ENCODE measurements at places on chromosomes 1 and 21.

DNA sequence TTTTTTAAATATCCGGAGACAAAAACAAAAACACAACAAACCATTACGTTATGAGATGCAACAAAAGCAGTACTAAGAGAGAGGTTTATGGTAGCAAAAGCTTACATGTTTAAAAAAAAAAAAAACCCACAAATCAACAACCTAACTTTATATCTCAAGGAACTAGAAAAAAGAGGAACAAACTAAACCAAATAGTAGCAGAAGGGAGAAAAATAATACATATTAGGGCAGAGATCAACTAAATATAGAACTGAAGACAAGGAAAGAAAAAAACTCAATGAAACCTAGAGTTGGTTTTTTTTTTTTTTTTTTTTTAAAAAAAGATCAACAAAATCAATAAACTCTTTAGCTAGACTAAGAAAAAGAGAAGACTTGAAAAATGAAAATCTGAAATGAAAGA lies 34.9 kb downstream of the ZNF644 start:
- no peak overlapping the region for H3K27ac ChIP-seq
- H3K4me3 ChIP-seq: no peak overlapping the region
- H3K27me3 ChIP-seq: no peaks in the 10 kb centered on the region
- no peaks in the 10 kb centered on the region for H3K4me1 ChIP-seq

DNA sequence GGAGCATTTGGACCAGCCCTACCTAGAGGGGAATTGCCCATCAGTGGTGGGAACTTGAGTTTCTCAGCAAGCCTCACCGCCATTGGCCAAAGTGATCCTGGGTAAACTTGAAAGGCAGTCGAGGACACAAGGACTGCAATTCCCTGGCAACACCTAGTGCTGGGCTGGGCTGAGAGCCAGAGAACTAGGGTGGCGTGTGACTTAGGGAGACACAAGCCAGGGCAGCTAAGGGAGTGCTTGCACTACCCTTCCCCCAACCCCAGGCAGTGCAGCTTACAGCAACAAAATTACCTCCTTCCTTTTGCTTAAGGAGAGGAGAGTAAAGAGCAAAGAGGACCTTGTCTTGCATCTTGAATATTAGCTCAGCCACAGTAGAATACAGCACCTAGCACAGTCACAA lies 176.9 kb upstream of the PRMT6 start:
- no peaks in the 10 kb centered on the region for H3K4me1 ChIP-seq
- H3K36me3 ChIP-seq: no peaks in the 10 kb centered on the region
- no peak overlapping the region for H3K27ac ChIP-seq
- H3K27me3 ChIP-seq: no peaks in the 10 kb centered on the region
- no peak overlapping the region for H3K4me3 ChIP-seq

DNA sequence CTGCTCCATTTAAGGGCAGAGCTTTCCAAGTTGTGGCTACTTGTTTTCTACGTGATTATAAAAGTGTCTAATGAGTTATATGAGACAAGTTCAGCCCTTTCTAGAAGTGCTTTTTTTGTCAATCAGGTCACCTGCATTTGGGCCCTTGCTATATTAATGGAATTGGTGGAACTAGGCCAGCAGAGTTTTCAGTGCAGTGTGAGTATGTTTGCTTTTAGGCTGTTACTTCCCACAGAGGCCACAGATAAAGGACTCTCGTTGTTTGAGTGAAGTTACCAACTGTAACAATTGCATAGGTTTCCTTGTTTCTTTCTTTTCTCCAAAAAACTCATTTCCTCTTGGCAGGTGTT lies 10.9 kb downstream of the SMAP2 start:
- H3K4me1 ChIP-seq: peaks cover 19% of the 10 kb centered on the region
- no peak overlapping the region for H3K27ac ChIP-seq
- no peak for DNase-seq
- H3K27me3 ChIP-seq: no peaks in the 10 kb centered on the region

- H3K4me3 ChIP-seq: no peak overlapping the region
- peaks cover 9% of the 10 kb centered on the region for H3K4me1 ChIP-seq
- no peaks in the 10 kb centered on the region for H3K36me3 ChIP-seq
- H3K27ac ChIP-seq: no peak overlapping the region
- no peak for DNase-seq
Measured at GRCh38 chr1:94305704-94306103, 68.3 kb upstream of the ARHGAP29 start.

DNA sequence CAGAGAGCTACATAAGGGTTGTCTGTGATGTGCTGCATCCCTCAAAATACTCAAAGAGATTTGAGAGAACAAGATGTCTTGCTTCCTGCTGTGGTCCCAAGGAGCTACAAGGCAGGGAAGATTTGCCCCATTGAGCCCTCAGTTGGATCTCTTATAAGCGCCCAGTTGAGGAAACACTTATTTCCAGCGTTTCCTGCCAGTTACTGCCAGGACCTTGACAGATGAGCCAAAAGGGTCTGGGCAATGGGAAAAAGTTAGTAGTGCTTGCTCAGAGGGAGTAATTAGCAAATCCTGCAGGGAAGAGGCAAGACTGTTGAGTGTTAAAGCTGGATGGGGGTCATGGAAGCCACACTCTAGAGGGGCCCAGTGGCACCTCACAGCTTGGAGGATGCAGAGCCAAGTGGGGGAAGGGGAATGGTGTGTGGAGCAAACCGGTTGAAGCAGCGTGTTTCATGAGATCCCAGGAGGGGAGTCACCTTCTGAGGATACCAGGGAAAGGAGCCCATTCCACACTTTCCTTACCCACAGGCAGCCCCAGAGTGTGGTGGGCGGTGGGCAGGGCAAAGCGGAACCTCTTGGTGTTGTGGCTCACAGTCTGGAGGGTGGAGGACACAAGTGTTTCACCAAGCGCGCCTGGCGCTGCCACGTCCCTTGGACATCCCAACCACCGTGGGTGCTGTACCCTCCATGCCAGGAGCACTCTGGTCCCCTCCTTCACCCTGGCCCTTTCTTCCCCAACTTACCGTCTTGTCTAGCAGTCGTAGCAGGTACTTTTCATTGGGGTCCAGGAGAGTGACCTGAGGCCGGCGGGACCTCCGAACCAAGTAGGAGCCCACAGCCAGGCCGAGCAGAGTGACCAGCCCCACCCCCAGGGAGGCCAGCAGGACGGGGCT lies 805 bp downstream of the CYB5R1 start:
- H3K27ac ChIP-seq: peak overlapping the region; percentile 73
- H3K36me3 ChIP-seq: peaks cover 22% of the 10 kb centered on the region
- DNase-seq: no peak
- peaks cover 14% of the 10 kb centered on the region for H3K4me1 ChIP-seq

DNA sequence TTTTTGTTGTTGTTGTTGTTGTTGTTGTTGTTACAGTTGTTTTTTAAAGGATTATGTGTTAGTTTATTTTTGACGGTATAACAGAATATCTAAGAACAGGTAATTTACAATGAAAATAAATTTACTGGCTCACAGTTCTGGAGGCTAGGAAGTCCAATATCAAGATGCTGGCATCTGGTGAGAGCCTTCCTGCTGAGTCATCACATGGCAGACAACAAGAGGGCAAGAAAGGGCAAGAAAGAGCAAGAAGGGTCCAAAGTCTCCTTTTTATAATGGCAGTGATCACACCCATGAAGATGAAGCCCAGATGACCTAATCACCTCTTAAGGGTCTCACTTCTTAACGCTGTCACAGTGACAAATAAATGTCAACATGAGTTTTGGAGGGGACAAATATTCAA lies 142.1 kb downstream of the NEGR1 start:
- H3K27me3 ChIP-seq: no peaks in the 10 kb centered on the region
- H3K27ac ChIP-seq: no peak overlapping the region
- H3K36me3 ChIP-seq: no peaks in the 10 kb centered on the region
- no peaks in the 10 kb centered on the region for H3K4me1 ChIP-seq

DNA sequence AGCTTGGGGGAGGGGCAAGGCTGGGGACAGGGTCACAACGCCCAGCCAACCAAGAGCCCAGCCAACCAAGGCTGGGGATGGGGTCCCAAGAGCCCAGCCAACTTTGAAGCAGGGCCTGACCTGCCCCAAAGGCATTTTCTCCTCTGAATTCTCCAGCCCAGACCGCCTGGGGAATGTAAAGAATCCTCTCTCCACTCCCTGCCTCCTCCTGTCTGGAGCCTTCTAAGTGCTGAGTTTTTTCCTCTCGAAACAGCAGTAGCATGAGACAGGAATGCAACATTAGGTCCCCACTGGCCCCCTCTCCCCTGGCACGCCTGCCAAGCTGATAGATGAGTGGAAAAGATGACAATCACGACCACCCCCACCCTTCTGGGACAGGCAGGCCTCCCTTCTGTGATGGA lies 17.0 kb downstream of the C1orf198 start:
- no peak overlapping the region for H3K4me3 ChIP-seq
- no peak for DNase-seq
- H3K4me1 ChIP-seq: peaks cover 17% of the 10 kb centered on the region
- H3K36me3 ChIP-seq: peaks cover 29% of the 10 kb centered on the region
- H3K27me3 ChIP-seq: no peaks in the 10 kb centered on the region

DNA sequence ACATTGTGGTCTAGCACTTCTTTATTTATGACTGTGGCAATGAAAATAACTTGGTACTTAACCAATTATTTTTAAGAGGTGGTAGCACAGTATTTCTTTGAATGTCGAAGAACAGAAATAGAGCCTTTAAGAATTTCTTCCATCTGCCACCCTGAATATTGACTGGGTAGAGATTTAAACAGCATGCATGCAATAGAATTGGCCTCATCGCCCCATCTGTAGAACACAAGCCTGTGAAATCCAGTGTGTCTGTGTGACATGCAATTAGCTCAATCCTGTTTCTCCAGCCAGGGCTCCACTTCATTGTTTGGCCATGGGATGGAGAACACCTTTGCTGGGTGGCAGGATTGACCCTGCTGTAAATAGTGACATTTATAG lies 17.1 kb upstream of the KLHDC8A start:
- H3K4me3 ChIP-seq: no peak overlapping the region
- no peaks in the 10 kb centered on the region for H3K27me3 ChIP-seq
- H3K36me3 ChIP-seq: no peaks in the 10 kb centered on the region
- no peak for DNase-seq

DNA sequence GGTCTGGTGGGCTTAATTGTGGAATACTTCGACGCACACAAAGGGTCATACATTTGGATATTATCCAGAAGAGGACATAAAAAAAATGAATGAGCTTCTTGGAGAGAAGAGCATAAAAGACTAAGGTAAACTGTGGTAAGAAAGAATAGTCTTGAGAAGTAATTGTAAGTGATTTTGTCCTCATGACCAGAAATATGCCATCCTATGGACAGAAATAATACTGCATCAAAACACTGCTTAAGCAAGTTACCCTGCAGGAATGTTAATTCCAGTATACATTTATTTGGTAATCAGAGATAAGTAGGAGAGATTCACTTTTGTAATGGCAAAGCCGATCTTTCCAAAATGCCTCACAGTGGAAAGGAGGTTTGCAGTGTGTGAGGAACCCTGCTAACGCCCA lies 111.9 kb downstream of the NRIP1 start:
- no peak overlapping the region for H3K4me3 ChIP-seq
- no peak overlapping the region for H3K27ac ChIP-seq
- no peaks in the 10 kb centered on the region for H3K4me1 ChIP-seq
- H3K36me3 ChIP-seq: no peaks in the 10 kb centered on the region
- no peaks in the 10 kb centered on the region for H3K27me3 ChIP-seq

DNA sequence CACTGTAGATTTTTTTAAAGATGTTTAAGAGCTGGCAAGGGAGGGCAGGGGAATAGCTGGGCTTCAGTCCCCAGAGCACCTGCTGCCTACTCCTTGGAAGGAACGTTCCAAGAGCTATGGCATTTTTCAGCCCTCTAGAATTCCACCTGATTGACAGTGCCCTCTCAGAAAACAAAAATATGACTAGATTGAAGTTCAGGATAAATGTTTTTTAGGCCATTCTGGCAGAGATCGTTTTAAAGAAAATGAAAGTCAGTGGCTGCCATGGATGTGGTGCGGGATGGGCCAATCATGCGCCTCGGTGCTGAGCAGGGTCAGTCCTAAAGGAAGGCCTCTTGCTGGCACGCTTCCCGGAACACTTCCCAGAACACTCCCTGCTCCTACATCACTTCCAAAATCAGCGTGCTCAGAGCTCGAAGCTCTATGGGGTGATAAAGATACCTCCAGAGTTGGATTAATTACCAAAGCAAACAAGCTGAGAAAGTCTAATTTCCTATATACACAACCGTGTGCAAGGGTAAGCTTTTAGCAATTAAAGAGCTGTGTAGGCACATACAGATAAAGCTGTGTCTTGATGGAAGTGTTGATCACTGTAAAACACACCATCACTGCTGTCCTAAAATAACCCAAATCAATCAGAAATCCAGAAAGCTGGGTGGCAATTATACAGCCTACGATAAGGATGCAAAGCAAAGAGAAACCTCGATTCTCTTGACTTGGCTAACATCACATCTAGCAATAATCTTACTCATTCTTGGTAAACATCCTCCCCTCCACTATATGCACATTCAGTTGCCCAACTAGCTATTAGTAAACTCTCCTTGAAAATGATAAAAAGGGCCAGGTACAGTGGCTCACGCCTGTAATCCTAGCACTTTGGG lies 34.6 kb downstream of the TGFBR3 start:
- DNase-seq: peak; percentile 71
- H3K4me3 ChIP-seq: no peak overlapping the region
- H3K27me3 ChIP-seq: no peaks in the 10 kb centered on the region

GRCh38 chr1:150577557-150578271 lies 1.7 kb downstream of the MCL1 start:
- peaks cover 40% of the 10 kb centered on the region for H3K36me3 ChIP-seq
- peaks cover 21% of the 10 kb centered on the region for H3K4me1 ChIP-seq
- peak overlapping the region; percentile 92 for H3K4me3 ChIP-seq
- peak overlapping the region; percentile 94 for H3K27ac ChIP-seq
- DNase-seq: peak; percentile 39

GRCh38 chr1:56070601-56071000 lies 508.8 kb downstream of the PLPP3 start:
- H3K27ac ChIP-seq: no peak overlapping the region
- H3K4me1 ChIP-seq: no peaks in the 10 kb centered on the region
- no peaks in the 10 kb centered on the region for H3K36me3 ChIP-seq
- H3K4me3 ChIP-seq: no peak overlapping the region

- no peak overlapping the region for H3K4me3 ChIP-seq
- H3K27ac ChIP-seq: peak overlapping the region; percentile 59
- H3K27me3 ChIP-seq: no peaks in the 10 kb centered on the region
Measured at GRCh38 chr1:179930867-179931266, 23.7 kb upstream of the CEP350 start.

DNA sequence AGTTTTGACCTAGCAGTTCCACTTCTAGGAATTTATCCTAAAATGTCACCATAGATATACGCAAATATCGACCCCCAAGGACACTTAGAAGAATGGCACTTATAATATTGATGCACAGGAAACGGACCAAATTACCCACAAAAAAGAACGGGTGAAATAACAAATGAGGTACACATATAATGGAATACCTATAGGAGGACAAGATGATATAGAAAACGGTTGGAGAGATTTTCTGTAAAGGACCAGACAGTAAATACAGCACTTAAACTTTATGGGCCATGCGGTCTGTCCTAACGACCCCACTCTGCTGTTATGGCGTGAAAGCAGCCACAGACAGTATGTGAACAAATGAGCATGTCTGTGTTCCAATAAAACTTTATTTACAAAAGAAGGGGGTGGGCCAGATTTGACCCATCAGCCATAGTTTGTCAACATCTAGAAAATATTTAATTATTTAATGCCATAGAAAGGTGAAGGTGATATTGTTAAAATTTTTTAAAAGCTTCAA lies 2.4 kb downstream of the TMPRSS3 start:
- H3K27ac ChIP-seq: no peak overlapping the region
- no peak for DNase-seq
- peaks cover 21% of the 10 kb centered on the region for H3K4me1 ChIP-seq
- H3K36me3 ChIP-seq: no peaks in the 10 kb centered on the region

- peaks cover 13% of the 10 kb centered on the region for H3K4me1 ChIP-seq
- H3K27me3 ChIP-seq: no peaks in the 10 kb centered on the region
- H3K4me3 ChIP-seq: no peak overlapping the region
- DNase-seq: no peak
Measured at GRCh38 chr1:63911049-63911448, 137.2 kb downstream of the ROR1 start.

GRCh38 chr1:238777551-238777950 lies 608.8 kb upstream of the CHRM3 start:
- H3K27me3 ChIP-seq: no peaks in the 10 kb centered on the region
- DNase-seq: no peak
- no peaks in the 10 kb centered on the region for H3K36me3 ChIP-seq
- H3K4me1 ChIP-seq: no peaks in the 10 kb centered on the region
- no peak overlapping the region for H3K4me3 ChIP-seq

Data from large intestine (tissue), 12 donors.